ENCODE measurements at places on chromosomes 6 and 20.

DNA sequence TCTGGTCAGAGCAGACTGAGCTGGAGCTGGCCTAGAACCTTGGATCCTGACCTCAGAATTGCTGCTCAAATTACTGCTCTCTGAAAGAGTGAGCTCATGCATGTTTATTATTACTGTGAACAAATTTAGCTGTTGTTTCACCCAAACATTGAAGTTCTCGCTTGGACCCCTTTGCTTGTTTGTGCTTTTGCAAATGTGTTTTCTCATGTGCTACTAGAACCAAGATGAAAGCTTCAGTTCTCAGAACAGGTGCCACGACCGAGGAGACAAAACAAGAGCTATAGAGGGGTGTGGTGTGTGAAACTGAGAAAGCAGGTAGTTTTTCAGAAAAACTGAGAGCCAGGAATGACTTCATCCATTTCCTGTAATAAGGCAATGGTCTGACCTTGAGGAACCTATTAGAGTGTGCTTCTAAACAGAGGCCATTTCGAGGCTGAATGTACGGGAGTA is 50.0 kb upstream of the ESR1 start:
- DNase-seq: no peak

DNA sequence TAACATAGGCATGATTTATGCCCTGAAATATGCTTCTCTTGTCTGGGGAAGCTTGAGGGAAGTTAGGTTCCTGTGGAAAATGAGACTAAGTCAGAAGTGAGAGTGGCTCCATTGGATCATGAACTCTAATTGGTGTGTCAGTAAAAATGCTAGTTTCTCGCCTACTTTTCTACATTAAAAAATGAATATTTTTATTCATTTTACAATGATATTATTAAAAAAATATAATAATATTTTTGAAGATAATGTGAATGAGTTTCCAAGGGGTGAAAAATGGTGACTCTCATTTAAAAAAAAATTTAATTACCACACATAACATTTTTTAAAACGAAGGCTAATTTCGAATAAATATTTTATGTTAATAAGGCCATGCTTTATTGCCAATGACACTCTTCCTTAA is 84.2 kb downstream of the HIVEP1 start:
- no peak for DNase-seq

DNA sequence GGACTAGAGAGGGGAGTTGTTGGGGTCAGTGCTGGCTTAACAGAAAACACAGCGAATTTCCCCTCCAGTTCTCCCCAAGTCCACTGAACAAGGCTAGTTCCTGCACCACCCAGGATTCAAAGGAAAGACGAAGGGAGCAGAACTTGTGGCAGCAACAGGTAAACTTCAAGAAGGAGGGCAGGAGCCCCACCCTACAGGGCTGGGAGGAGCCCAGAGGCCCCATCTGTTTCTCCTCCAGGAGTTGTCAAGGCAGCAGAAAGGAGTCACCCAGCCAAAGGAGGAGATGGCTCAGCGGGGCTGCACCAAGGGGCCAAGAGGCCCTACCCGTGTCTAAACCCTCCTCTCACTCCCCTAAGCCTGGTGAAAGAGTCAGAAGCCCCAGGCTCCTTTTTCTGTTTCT is 1.7 kb downstream of the SAPCD1 start:
- no peak for DNase-seq

- no peak for DNase-seq
Observed at GRCh38 chr6:110491644-110492317, 15.4 kb upstream of the SLC22A16 start.

- no peak for DNase-seq
Observed at GRCh38 chr6:16267428-16268263, 29.3 kb downstream of the GMPR start.

GRCh38 chr6:137601471-137601870 is 107.3 kb upstream of the OLIG3 start:
- no peak for DNase-seq

DNA sequence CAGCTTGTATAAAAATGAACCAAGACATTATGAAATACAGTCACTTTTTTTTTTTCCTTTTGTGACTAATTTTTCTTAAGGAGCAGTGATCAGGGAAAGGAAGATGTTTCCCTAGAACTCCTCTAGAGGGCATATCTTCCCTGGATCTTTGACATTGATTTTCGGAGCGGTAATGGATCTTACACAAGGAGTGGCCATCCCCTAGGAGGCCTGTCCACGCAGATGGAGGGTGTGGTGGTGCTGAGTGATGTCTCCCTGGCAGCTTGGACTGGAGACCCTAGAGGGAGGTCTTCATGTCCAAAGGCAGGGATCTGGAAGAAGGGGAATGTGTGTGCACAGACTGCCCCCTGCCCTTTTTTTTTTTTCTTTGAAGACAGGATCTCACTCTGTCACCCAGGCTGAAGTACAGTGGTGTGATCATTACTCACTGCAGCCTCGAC is 7.0 kb upstream of the KIFC1 start:
- no peak for DNase-seq

DNA sequence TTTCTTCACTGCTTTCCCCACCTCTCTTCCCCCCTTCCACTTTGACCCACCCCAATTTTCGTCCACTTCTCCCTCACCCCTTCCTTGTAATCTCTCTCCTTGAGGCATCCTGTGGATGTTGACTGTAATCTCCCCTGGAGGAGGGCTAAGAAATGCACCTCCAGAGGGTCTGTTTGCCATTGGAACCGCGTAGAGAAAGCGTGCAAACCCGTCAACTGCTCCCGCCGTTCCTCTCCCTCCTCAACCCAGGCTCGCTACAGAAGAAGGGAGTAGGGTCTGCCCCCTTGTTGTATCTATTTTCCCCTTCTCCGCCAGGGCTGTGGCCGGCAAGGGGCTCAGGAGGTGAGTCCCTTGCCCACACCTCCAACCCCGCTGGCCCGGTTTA is 502 bp upstream of the HTR1E start:
- DNase-seq: no peak

DNA sequence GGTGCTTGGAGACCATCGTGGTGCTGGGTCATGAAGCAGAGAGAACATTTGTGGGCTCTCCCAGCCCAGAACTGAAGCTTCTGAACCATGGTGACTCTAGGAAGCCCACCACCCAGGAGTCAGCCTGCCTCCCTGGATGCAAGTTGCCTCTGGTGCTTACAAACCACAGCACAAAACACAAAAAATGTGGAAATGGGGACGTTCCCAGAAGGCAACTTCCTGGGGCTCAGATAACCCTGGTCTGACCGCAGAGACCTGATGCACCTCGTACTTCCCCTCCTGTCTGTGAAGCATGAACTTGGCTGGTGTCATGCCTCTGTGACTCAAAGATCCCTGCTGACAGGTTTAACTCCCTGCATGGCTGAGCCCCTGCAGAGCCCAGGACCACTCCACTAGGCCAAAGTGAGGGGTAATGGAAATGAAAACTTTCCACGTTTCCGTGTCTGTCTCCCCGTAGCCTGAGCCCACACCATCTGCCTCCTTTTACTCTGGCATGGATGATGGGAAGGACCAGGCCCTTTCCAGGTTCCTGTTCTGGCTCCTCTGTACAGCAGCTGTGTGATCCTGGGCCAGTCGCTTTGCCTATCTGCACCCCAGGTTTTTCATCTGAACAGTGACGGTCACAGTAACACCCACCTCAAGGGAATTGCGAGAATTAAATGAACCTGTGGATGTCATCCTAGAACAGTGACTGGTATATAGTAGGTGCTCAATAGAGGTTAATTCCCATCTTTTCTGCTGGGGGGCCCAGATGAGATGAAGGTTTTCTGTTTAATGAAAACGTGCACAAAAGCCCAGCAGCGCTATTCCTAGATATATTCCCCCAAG is 57.7 kb downstream of the PPP1R16B start:
- peak; percentile 78 for DNase-seq

- no peak for DNase-seq
Observed at GRCh38 chr20:41082306-41082705, 53.7 kb downstream of the TOP1 start.

- no peak for DNase-seq
Observed at GRCh38 chr6:124066946-124067552, 263.4 kb downstream of the NKAIN2 start.

- no peak for DNase-seq
Observed at GRCh38 chr6:55011034-55011433, 163.3 kb upstream of the HCRTR2 start.

DNA sequence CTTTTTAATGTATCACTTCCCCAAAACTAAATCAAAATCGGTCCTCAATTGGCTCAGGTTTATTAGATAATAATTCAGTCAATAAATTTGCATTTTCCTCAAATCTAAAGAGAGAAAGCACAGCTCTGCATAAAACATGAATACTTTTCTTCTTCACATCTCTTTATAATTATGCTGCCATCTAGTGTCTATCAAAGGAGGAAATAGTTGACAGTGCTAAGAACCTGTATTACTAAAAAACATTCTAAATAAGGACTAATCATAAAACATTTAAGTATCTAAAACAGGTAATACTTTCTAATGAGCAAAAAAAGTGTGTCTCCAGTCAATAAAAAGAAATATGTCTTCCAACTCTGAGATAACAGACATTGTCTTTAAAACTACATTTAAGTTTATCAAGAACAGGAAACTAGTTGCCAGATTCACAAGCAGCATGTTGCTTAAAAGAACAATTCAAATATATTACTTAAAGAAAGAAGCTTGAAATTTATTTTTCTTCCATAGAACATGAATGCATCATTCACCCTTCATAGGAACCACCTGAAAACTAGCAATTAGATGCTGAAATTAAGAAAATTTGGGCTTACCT is 56.5 kb upstream of the DST start:
- DNase-seq: no peak

DNA sequence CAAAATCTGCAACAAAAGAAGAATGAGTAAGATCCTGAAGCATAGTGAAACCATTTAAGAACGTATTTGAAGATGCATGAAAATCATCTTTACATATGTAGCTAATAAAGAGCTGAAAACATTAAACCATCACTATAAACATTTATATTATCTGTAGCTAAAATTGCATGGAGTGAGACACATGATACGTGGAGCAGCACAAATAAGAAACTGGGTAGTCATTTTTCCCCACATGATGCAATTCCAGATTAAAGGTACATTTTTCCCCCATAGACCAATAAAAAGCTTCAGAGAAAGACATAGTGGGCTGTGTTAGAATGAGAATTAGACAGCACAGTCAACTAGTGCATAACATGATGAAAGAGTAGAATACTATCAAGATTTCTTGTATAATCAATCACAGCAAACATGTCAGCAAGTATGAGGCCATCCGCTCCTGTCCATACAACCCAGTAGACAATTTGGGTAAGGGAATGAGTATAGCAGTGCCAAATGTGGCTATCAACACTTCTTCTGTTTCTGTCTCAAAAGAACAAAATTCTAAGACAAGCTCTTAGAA is 67.0 kb downstream of the RSPO3 start:
- DNase-seq: no peak

DNA sequence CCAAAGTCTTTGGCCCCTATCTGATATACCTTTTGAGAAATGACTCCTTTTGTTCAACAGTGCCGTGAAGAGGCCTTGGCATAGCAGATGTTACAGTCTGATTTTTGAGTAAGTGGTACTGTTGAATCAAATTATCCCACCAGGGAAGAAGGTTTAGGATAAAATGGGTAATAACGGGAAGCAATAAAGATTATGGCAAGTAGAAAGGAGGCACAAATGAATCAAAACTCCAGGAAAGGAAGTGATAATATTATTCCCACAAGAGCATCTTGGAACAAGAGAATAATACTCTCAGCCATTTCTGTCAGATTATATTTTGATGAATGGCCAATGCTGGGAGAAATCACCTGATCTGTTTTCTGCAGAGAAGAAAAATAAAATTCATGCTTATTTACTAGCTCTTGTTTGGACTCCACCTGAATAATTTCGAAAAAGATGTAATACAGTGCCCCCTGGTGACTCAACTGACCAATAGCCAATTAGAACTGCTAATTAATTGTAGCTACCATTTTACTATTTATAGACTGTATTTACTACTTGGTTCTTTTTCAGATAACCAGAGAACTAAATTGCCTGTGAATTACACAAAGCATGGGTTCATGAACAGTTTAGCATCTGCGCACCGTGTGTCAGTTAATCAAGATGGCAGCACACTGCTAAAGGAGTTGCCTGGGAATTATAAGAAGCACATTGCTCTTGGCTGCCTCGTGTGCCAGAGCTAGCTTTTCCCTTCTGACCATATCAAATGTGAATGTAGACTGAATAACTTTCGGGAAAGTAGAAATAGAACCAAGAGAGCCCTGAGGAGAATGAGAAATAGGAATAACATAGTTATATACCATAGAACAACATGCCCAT is 78.5 kb upstream of the TRDN start:
- DNase-seq: no peak

DNA sequence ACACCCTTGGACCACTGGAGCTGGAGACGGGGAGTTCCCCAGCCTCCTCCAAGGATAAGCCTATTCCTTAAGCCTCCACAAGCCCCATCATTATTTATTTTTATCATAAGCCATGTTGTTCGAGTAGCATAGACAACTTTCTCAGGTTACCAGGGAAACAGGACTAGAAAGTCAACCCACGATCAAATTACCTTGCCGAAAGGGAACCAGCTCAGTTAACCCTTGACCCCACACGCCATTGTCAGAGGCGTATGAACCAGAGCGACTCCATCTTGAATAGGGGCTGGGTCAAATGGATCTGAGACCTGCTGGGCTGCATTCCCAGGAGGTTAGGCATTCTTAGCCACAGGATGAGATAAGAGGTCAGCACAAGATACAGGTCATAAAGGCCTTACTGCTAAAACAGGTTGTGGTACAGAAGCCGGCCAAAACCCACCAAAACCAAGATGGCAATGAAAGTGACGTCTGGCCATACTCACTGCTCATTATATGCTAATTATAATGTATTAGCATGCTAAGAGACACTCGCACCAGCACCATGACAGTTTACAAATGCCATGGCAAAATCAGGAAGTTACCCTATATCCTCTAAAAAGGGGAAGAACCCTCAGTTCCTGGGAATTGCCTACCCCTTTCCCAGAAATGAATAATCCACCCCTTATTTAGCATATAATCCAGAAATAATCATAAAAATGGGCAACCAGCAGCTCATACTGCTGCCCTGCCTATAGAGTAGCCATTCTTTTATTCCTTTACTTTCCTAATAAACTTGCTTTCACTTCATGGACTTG is 22.4 kb downstream of the SYNJ2 start:
- no peak for DNase-seq
